ENCODE measurements at places on chromosomes 7 and 10.

DNA sequence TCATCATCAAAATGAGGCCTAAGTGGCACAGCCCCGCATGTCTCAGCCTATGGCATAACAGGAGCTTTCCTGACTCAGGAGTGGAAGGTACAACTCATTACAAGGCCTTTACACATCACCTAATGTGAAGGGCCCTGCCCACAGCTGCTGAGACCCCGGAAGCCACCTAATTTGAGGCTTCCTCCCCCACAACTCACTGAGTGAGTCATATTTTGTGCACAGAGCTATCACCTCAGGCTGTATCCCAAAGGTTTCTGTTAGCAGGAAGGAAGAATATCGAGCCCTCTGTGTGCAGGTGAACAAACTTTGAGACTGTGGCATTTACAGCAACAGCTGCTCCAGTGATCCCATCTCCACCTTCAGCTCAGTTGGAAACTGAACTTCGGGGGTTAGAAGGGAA is 20.6 kb downstream of the HTR5A start:
- ATAC-seq = peak; percentile 85

- no peak for ATAC-seq
These were observed 34.8 kb downstream of the C7orf33 start for GRCh38 chr7:148625342-148625741.

DNA sequence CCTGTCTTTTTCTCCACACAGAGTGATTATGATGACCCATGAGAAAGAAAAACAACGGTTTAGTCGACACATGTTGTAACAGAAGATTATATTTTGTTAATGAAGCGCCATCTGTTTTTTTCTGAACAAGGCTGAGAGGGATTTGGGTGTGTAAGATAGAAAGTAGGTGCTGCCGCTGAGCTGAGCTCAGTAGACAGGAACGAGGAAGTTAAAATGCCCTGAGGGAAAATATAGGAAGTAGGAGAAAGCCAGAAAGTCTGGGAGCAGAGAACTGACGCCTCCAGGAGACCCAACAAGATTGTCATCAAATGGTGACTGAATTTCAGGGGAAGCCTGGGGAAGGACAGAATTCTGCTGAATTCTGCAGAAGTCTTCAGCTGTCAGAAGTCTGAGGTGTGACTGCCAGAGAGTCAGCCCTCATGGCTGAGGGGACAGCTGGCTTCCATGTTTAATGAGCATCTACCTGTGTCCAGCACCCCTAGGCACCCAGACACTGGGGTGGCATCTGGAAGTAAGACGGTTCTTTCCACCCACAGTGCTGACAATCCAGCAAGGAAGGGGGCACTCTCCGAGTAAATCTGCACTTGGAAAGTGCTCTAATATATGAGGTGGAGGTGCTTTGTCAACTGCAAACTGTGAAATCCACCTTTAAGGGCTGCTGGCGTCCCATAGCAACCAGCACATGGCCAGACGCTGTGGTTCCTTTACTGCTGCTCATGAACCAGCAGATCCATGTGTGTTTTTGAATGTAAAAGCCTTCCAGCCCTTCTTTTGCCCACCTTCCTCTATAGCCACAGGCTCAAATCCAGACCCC is 12.5 kb upstream of the TSPAN15 start:
- no peak for ATAC-seq

DNA sequence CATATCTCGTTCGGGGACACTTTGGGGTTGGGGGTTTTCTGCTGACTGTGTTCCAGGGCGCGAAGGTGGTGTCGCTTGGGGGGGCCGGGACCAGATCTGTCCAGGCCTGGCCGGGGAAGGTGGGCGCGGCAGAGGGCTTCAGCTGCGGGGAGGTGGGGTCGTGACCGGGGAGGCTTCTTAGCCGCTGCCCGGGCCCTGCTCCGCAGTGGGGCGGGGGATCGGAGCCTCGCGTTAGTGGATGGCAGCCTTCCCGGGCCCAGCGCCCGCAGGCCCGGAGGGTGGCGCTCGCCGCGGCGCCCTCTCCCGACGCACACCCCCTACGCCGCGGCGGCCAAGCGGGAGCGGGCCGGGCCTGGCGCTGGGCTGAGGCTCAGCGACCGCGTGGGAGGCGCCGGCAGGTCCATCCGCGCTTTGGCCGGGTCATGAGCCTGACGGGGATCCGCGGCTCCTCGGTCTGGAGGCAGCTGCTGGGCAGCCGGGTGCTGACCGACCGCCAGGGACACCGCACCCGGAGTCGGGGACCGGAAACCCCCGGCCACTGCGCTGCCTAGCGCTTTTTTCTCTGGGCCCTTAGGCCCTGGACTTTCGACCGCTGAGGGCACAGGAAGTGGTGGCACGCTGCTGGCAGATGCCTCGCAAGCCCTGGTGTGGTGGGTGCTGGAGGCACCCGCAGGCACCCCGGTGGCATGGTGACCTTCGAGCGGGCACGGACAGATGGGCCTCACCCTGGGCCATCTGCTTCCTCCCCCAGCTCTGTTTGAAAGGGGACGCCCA is 1.2 kb downstream of the AGAP3 start:
- peak; percentile 44 for ATAC-seq

DNA sequence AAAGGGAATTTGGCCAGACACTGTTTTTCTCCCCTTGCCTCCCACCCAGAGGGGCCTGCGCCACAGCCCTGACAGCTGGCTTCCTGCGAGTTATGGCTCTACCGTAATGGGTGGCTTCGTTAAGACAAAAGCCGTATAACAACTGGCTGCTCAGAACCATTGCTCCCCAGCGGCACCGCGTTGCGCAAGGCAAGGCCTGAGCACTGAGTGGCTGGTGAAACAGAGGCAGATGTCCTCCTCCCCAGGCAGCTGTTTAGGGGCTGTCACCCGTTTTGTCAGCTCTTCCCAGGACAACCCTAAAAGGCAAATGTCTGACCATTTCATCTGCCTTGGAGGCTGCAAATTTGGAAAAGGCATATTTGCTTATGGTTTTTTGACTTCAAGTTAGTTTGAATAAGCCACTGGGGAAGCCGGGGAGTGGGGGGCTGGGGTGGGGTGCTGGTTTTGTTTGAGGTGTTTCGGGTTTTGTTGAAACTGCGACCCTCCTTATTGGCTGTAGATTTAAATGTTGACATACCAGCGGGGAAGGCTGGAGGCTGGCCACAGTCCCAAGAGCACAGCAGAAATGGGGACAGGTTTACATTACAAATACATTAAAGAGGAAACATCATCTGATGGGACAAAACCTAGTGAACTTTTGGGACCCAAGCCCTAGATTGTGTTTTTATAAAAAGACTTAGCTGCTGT is 681 bp upstream of the SPOCK2 start:
- ATAC-seq = peak; percentile 57

GRCh38 chr10:32332299-32332750 is 14.6 kb downstream of the EPC1 start:
- peak; percentile 93 for ATAC-seq

DNA sequence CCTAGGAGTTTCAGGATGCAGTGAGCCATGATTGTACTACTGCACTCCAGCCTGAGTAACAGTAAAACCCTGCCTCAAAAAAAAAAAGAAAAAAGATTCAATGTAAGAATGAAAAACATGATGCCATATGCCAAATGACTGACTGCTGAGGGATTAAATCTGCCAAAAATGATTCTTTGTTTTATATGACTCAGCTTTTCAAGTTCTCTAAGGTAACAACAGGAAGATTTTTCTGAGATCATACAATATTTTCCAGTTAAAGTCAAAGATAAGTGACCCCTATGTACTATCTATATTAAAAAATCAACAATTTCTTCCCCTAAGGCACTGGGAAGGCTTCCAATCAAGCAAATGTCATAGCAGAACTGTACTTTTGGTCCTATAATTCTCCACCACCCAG is 271.2 kb upstream of the IMMP2L start:
- no peak for ATAC-seq

DNA sequence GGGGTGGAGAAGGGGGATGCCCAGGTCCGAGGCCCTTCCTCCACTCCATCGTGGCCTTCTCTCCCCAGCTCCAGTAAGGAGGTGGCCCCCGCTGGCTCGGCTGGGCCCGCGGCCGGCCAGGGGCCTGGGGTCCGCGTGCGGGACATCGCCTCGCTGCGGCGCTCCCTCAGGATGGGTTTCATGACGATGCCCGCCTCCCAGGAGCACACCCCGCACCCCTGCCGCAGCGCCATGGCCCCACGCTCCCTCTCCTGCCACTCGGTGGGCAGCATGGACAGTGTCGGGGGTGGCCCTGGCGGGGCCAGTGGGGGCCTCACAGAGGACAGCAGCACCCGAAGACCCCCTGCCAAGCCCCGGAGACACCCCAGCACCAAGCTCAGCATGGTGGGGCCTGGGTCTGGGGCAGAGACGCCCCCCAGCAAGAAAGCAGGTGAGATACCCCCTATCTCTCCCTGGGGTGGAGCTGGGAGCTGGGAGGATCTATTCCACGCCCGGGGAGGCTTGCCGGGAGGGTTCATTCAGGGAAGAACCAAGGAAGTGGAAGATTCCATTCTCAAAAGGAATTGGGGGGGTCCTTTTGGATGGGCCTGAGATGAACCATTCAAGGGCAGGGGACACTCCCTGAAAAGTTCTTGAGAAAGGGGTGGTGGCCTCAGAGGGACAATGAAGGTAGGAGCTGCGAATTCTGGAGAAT is 3.2 kb downstream of the NYAP1 start:
- ATAC-seq = no peak

GRCh38 chr10:114100848-114101741 is 57.4 kb downstream of the ADRB1 start:
- ATAC-seq = peak; percentile 45

GRCh38 chr7:150381785-150382122 is 2.6 kb downstream of the ZNF775 start:
- no peak for ATAC-seq

- no peak for ATAC-seq
These were observed 65.7 kb downstream of the MYL10 start for GRCh38 chr7:101563198-101563901.

DNA sequence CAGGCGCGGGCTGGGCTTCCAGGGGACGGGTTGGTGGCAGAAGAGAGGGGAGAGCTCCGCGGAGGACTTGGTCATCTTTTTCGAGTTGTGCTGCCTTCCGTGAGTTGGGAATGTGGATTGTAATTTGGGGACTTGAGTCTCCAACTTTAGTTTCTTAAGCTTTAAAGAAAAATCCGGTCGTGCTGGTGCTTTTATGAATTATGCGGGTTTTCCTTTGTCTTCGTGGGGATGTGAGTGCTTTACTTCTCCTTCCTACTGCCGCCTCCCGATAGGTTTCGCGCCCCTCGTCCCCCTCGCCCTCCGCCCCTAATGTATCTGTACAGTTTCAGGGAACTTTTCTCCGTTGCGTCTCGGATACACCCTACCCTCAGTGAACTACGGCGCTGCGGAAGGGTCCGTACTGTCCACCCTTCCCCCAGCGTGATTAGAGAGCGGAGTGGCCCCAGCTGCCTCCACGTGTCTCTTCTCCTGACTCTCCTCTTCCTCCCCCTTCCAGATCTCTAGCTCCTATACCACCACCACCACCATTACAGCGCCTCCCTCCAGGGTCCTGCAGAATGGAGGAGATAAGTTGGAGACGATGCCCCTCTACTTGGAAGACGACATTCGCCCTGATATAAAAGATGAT is 649 bp downstream of the SCD start:
- no peak for ATAC-seq

- ATAC-seq = no peak
These were observed 22.9 kb upstream of the NANOS1 start for GRCh38 chr10:119006451-119007210.

DNA sequence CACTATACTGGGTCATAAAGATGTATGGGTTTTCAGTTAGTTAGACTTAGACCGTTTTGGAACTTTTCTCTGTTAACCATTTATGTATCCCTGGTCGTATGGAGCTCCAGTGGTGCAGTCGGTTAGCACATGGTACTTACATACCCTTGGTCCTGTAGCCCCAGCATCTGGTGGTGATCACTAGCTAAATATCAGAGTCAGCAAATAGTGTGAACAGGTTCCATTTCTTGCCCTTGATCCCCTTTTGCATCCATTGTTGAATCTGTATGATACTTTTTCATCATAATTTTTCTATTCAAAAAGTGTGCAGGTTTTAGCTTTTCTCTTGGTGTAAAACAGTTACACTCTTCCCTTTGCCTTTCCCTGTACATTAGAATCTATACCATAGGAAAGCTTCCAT is 15.9 kb downstream of the NIPSNAP2 start:
- ATAC-seq = no peak

GRCh38 chr10:11663763-11664555 is 52.5 kb upstream of the USP6NL start:
- no peak for ATAC-seq

GRCh38 chr7:44184873-44185446 is 4.3 kb downstream of the GCK start:
- no peak for ATAC-seq

GRCh38 chr7:117688126-117688525 is 185.1 kb downstream of the CTTNBP2 start:
- no peak for ATAC-seq

GRCh38 chr10:86162036-86162435 is 204.6 kb downstream of the GRID1 start:
- ATAC-seq = no peak

DNA sequence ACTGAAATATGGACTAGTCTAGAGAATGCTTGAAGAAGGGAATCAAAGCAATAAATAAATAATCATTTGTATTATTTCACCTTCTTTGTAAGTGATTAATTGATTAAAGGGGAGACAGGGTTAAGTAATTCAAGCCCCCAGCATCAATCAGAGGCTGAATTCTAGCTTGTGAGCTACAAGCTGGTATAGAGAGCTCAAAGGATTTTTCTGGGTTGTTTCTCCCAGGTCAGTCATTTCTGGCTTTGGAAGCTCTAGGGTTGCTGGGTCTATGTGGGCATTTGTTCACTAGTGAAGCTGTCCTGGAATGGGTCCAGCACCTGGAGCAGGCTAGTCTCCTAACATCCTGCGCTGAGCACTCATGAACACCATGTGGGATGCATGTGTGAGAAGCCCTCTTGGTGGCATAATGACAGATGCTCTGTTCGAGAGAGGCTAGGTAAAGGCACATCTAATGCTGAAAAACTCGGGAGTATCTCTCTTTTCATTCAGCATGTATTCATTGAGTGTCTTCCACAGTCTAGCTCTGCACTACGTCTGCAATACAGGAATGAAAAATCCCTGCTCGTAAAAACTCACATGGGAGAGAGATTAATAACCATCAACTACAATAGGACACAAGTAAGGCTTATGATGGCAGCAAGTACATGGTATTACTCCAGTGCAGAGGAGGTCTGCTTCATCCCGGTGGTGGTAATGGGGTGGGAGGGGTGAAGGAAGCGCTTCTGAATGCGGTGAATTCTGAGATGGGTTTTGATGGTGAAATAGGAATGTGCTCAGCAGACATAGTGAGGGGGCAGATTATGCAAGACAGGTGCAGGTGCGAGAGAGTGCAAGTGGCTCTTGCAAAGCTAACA is 68.0 kb upstream of the NRP1 start:
- no peak for ATAC-seq

DNA sequence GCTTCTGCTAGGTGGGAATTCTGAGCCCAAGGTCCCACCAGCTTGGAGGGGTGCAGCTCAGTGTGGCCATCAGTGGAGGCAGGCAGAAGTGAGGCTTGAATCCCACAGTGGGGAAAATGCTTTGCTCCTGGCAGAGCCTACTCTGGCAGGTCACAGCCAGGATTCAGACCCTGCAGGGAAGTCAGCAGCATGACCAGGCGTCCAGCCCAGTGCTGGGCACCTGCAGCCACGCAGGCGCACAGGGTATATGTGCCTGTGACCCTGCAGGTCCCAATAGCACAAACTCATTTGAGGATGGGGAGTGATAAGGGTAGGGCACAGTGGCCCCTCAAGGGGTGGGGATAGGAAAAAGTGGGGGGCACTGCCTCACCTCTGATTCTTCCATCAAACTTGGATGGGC is 8.4 kb upstream of the AEBP1 start:
- ATAC-seq = no peak

- ATAC-seq = no peak
These were observed 270.6 kb downstream of the AUTS2 start for GRCh38 chr7:69868921-69869320.

GRCh38 chr7:2971914-2972834 is 71.5 kb downstream of the CARD11 start:
- ATAC-seq = no peak

All from activated T-helper 17 cell treated with anti-CD3 and anti-CD28 coated beads, Interleukin-2, amount 50 U/mL, for 72 hours (primary cell).